Occipital lobe (tissue), 3 donors: ENCODE measurements at places on chromosomes 13 and 19.
A peak's percentile ranks its signal among the peaks of the same experiment; 100 is the strongest.

- no peak for DNase-seq
Observed at GRCh38 chr19:10565028-10565566, 713 bp downstream of the KRI1 start.

DNA sequence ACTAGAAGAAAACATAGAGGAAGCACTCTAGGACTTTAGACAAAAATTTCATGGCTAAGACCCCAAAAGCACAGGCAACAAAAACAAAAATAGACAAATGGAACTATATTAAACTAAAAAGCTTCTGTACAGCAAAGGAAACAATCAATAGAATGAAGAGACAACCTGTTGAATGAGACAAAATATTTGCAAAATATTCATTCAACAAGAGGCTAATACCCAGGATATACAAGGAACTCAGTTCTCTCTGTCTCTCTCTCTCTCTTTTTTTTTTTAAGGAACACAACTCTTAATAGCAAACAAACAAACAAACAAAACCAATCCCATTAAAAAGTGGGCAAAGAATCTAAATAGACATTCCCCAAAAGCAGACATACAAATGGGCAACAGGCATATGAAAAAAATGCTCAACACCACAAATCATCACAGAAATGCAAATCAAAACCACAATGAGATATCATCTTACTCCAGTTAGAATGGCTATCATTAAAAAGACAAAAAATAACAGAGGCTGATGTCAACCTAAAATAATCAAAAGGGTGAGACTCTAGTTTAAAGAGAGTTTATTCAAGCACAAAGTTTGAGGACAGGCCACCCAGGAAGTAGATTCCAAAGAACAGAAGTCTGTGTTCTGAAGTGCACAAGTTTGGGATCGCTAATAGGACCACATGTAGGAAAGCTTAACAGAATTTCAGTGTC is 27.1 kb upstream of the SLC7A9 start:
- no peak for DNase-seq

GRCh38 chr13:52999093-52999696 is 29.4 kb upstream of the OLFM4 start:
- DNase-seq, result no peak

GRCh38 chr19:16467581-16467980 is 4.2 kb downstream of the EPS15L1 start:
- DNase-seq, result no peak

DNA sequence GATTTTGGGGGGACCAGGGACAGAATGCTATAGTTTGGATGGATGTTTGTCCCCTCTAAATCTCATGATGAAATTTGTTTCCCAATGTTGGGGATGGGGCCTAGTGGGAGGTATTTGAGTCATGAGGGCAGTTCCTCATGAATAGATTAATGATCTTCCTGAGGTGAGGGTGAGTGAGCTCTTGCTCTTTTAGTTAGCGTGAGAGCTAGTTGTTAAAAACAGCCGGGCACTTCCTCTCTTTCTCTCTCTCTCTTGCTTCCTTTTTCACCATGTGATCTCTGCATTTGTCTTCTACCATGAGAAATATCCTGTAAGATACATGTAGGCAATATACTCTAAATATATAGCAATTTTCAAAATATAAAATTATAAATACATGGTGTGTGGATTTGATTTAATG is 290.8 kb upstream of the PCDH9 start:
- DNase-seq, result no peak

- no peak for DNase-seq
Observed at GRCh38 chr13:62057286-62057685, 641.6 kb upstream of the PCDH20 start.

GRCh38 chr13:22427066-22427465 is 753.7 kb upstream of the SGCG start:
- DNase-seq, result no peak

GRCh38 chr19:47145639-47146486 is 15.2 kb downstream of the SAE1 start:
- DNase-seq, result no peak

GRCh38 chr19:30666301-30666803 is 294.2 kb downstream of the ZNF536 start:
- no peak for DNase-seq

- DNase-seq, result no peak
Observed at GRCh38 chr13:30572859-30573275, 44.9 kb upstream of the USPL1 start.

GRCh38 chr13:53285896-53286430 is 257.4 kb downstream of the OLFM4 start:
- DNase-seq, result no peak

GRCh38 chr13:46666727-46667456 is 113.9 kb downstream of the LRCH1 start:
- no peak for DNase-seq

DNA sequence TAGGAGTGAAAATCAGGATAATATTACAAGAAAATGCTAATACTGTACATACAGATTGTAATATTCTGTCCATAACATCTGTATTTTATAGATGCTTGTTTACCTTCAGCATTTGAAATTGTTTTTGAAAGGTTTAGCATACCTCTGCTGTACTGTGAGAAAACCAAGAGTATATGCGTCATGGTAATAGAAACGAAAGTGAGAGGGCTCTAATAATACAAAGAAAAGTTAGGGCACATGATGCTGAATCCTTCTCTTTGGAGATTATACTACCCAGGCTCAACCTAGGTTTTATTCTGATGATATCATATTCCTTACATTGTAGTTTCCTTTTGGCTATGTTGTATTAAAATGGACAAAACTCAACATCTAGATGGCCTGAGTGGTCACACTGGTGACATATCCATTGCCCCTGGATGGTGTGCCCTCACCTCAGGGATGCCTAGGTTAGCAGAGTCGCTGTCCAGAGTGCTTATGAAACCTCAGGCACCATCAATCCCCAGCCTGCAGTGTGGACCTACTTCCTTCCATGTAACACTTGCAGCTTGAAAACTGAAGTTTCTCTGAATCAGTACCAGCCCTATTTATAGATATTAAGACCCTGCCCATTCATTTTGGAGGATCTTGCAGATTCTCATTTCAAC is 253.7 kb downstream of the KCTD12 start:
- DNase-seq, result no peak

GRCh38 chr19:33805313-33805712 is 8.6 kb downstream of the KCTD15 start:
- DNase-seq, result no peak

GRCh38 chr19:39021063-39021462 is 11.3 kb downstream of the FBXO27 start:
- DNase-seq, result no peak

- DNase-seq, result no peak
Observed at GRCh38 chr13:85772367-85772766, 26.9 kb downstream of the SLITRK6 start.

- DNase-seq, result no peak
Observed at GRCh38 chr13:64083811-64084210, 2668.2 kb upstream of the PCDH20 start.

- DNase-seq, result peak; percentile 69
Observed at GRCh38 chr19:17719730-17720400, 585 bp downstream of the MAP1S start.

DNA sequence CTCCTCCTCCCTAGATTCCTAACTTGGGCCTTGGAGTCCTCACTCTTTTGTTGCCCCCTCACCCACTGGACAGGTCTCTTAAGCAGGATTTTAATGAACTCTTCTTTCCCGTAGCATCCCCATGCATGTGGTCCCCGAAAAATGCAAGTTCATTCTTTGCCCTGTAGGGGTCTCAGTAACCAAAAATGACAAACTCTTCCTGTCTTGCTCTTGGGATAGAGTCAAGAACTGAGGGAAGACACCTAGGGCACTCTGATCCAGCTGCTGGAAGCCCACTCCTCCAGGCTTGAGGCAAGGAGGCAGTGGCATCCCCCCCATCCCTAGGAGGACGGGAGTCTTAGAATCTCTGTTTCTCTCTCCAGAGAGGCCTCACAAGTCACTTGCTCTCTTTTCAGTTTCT is 987.0 kb downstream of the DIAPH3 start:
- no peak for DNase-seq

DNA sequence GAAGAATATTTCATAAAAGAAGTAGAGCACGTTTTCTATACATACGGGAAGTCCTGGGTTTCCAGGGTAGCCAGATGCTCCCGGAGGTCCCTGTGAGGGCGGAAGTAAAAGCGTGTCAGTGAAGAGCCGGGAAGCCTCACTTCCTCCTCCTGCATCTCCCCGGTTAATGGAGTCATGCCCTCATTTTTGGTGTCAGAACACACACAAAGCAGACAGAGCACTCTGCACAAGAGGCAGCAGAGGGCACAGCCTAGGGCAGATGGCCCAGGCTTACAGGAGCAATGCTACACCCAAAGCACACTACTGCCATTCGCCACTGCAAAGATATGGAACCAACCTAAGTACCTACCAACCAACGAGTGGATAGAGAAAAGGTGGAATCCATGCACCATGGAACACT is 94.4 kb downstream of the COL4A1 start:
- DNase-seq, result no peak

GRCh38 chr19:16886305-16886880 is 2.4 kb upstream of the F2RL3 start:
- DNase-seq, result no peak

DNA sequence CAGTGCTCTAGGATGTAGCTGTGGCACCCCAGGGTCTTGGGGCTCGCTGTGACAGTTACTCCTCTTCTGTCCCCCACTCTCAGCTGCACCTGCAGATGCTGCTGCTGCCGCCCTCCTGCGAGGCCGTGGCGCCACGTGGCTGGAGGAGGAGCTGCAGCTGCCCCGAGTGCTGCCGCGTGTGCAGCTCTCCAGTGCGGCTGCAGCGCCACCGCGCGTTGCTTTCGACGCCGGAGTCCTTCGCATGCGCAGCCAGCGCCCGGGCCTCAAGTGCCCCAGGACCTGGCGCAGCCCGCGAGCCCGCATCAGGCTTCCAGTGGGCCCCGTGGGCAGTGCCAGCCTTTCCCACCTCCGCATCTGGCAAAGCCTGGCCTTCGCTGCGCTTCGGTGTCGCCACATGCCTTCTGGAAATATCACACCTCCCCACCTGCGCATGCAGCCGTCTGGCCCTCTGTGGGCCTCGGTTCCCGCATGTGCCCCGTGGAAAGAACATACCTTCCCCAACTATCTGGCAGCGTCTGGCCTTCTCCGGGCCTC is 692 bp upstream of the ZNF580 start:
- DNase-seq, result no peak

GRCh38 chr19:57720878-57721277 is 6.5 kb downstream of the ZNF671 start:
- no peak for DNase-seq

DNA sequence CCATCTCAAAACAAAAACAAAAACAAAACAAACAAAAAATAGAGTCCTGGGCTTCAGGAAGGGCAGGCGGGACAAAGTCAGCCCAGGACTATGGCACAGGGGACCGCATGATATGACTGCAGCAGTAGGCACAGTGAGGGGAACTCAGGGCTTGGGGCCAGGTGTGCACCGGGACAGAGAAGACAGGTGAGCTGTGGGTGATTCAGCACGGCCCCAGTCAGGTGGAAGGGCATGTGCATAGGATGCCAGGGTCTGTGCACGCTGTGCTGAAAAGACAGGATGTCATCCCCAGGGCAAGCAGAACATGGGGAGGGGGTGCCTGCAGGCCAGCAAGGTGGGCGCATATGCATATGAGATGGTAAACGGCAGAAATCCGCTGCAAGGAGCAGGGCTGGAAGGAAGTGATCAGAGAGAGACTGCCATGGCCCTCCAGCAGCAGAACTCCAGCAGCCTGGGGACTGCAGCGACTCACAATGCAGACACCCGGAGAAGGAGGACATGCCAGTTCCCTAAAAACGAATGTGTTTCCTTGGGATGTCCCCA is 15.0 kb downstream of the EPS15L1 start:
- DNase-seq, result no peak

- DNase-seq, result no peak
Observed at GRCh38 chr13:47454986-47455385, 546.1 kb downstream of the SUCLA2 start.

GRCh38 chr13:67008075-67008668 is 222.0 kb downstream of the PCDH9 start:
- no peak for DNase-seq

- DNase-seq, result no peak
Observed at GRCh38 chr13:60032851-60033250, 130.9 kb downstream of the DIAPH3 start.

- DNase-seq, result no peak
Observed at GRCh38 chr13:108056278-108056677, 159.1 kb downstream of the LIG4 start.

- no peak for DNase-seq
Observed at GRCh38 chr19:31963746-31964145, 381.7 kb upstream of the ZNF507 start.

GRCh38 chr13:105445796-105446195 is 1089.7 kb downstream of the EFNB2 start:
- no peak for DNase-seq

GRCh38 chr13:27821566-27821965 is 29.3 kb downstream of the GSX1 start:
- DNase-seq, result no peak

DNA sequence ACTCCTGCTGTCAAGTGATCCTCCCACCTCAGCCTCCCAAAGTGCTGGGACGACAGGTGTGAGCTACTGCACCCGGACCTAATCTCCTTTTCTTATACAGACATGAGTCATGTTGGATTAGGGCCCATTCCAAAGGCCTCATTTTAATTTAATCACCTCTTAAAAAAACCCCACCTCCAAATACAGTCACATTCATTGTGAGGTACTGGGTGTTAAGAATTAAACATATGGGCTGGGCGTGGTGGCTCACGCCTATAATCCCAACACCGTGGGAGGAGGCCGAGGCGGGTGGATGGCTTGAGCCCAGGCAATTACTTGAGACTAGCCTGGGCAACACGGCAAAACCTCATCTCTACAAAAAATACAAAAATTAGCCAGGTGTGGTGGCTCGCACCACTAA is 46.6 kb downstream of the PIN1 start:
- DNase-seq, result no peak

- no peak for DNase-seq
Observed at GRCh38 chr13:113792886-113793717, 34.1 kb downstream of the TMEM255B start.

GRCh38 chr13:110424569-110425443 is 117.7 kb downstream of the COL4A2 start:
- no peak for DNase-seq

- no peak for DNase-seq
Observed at GRCh38 chr19:52673014-52673413, 34.9 kb upstream of the ZNF83 start.

DNA sequence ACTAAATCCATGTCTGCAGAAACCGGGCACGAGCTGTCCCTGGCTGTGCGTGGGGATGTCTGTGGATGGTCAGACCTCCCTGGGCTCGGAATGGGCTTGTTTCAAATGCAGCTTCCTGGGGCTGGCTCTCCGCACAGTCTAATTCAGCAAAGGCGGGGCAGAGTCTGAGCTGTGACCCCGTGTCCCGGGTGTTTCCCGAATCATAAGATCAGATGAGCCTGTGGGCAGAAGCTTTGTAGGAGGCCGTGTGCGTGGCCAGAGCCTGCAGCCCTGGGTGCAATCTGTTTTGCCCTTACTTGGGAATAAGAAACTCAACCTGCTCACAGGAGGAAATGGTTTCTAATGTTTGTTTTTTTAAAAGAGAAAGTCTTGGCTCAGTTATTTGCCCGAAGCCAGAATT is 13.9 kb upstream of the GNA11 start:
- no peak for DNase-seq

GRCh38 chr13:112447761-112448603 is 71.8 kb downstream of the SPACA7 start:
- DNase-seq, result no peak

- DNase-seq, result no peak
Observed at GRCh38 chr13:112877539-112877938, 91.5 kb upstream of the MCF2L start.
